Pons (tissue), 1 donor: ENCODE measurements at places on chromosomes 4 and X.

GRCh38 chr4:80139671-80140070 lies 57.6 kb upstream of the PRDM8 start:
- DNase-seq: no peak

- no peak for DNase-seq
Observed at GRCh38 chr4:29453303-29453820, 1266.8 kb upstream of the PCDH7 start.

GRCh38 chrX:8304668-8305067 lies 133.6 kb upstream of the VCX2 start:
- no peak for DNase-seq

DNA sequence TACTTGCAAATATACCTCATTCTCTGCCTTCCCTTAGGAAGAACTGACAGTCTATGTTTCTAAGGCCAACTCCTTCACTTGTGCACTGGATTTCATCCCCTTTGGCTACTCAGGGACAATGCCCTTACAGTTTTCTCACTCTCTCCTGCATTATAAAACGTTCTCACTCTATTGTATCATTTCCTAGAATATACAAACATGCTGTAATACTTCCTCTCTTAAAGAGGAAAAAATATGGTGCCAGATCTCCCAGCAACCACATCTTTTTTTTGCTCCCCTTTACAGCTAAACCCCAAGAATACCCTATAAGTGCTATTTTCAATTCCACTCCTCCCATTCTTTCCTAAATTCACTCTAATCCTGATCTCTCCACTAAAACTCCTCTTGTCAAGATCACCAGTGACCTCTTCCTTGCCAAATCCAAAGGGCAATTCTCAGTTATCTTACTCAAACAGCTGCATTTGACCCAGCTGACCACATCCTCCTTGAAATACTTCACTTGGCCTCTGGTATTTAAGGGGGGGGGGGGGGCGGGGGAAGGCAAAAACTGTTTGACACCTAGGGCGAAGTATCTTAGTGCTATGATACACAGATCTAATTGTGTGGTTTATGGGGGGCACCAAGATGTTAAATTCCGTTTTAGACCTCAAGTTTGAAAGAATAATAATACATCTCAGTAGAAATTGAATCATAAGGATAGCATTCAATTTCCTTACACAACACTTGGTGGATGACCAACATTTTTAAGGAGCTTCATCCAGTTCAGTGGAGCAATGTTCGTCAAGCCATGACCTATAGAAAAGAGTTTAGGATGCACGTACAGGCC lies 1.6 kb downstream of the RCHY1 start:
- DNase-seq: peak; percentile 35

DNA sequence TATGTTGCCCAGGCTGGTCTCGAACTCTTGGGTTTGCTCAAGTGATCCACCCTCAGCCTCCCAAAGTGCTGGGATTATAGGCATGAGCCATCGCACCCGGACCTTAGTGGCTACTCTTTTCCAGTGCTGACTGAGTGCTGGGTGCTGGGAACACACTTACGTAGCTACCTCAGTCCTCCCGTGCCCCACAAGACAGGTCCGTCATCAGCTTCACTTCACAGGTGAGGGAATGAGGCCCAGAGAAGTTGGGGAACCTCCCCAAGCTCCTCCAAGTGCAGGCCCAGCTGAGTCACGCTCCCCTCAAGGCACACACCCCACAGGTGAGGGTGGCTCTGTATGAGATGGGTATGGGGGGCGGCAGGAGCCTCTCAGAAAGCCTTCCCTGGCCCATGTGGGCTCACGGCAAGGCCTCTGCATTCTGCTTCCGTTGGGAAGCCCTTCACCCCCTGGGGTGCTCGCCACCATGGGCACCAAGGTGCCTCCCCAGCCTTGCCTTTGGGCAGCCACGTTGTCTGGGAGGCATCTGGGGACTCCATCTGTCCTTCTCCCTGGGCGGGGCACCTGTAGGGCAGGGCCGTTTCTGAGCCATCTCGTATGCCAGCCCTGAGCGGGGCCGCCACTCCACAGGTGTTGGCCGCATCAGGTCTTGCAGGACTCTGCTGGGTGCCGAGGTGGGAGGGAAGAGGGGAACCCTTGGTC lies 28.4 kb downstream of the NSG1 start:
- DNase-seq: no peak
